ENCODE measurements at places on chromosomes 12 and 14. TPM values are rescaled to one million over a fixed set of nuclear protein-coding genes. Genes with fewer than 3 reads are reported as not detected.

Gene SLCO1B1
- total RNA-seq, result not detected

Gene PCBP2
- 502 TPM for total RNA-seq

Gene CLEC9A
- total RNA-seq, result not detected

Gene CNTN1
- 3.0 TPM for total RNA-seq

Gene ADAMTS20
- not detected for total RNA-seq

Gene TMEM30B
- 6.3 TPM for total RNA-seq

Gene KRT74
- total RNA-seq, result not detected

Gene KLHL33
- 0.17 TPM for total RNA-seq

Gene NELL2
- not detected for total RNA-seq

Gene ANKRD33
- 0.15 TPM for total RNA-seq

Gene DRAM1
- total RNA-seq, result 112 TPM

Gene OAS3
- total RNA-seq, result 5.8 TPM

Gene DENR
- 32.7 TPM for total RNA-seq

Gene BIN2
- total RNA-seq, result not detected

Gene GLTP
- total RNA-seq, result 59.0 TPM

Gene COPZ1
- total RNA-seq, result 170 TPM

Gene GALNT8
- total RNA-seq, result 0.29 TPM

Gene USP44
- 10.2 TPM for total RNA-seq

Gene EID3
- total RNA-seq, result 19.2 TPM

Gene RND1
- under 0.01 TPM for total RNA-seq

Gene DAO
- not detected for total RNA-seq

Gene RDH12
- total RNA-seq, result 0.15 TPM

Gene ST8SIA1
- total RNA-seq, result 9.9 TPM

Gene CLBA1
- 9.8 TPM for total RNA-seq

Gene SMCO2
- 0.17 TPM for total RNA-seq

Gene E2F7
- 3.8 TPM for total RNA-seq

Gene RPL10L
- not detected for total RNA-seq

Gene CDCA4
- total RNA-seq, result 9.6 TPM

Gene KLRC3
- total RNA-seq, result not detected

Gene POTEG
- total RNA-seq, result not detected

Gene ACOT6
- total RNA-seq, result not detected

Gene RPL6
- total RNA-seq, result 1,534 TPM

Gene TAS2R19
- 4.5 TPM for total RNA-seq

Gene IFNG
- total RNA-seq, result not detected

Gene TSPAN9
- total RNA-seq, result 14.5 TPM

Gene SOX5
- total RNA-seq, result 7.9 TPM

Gene LMNTD1
- 0.44 TPM for total RNA-seq

Gene TARBP2
- 46.1 TPM for total RNA-seq

Gene NYNRIN
- total RNA-seq, result 42.7 TPM

Gene GLS2
- 0.73 TPM for total RNA-seq

Gene CTSG
- total RNA-seq, result not detected

Gene ADAM21
- 1.5 TPM for total RNA-seq

Gene UNC79
- 0.33 TPM for total RNA-seq

Gene HSPA2
- 2.5 TPM for total RNA-seq

Gene BICDL1
- total RNA-seq, result under 0.01 TPM

Gene WNT1
- not detected for total RNA-seq

Gene PTHLH
- 0.83 TPM for total RNA-seq

Gene MAP3K9
- 0.15 TPM for total RNA-seq

Gene CORO1C
- total RNA-seq, result 306 TPM

Gene PLCZ1
- not detected for total RNA-seq

Gene SLC39A9
- 116 TPM for total RNA-seq

Gene FKBP3
- total RNA-seq, result 15.5 TPM
